Placental pericyte (primary cell): ENCODE measurements at places on chromosomes 5 and 9. TPM values are rescaled to one million over a fixed set of nuclear protein-coding genes. Genes with fewer than 3 reads are reported as not detected.

Gene GNA14
- 0.43 and 1.3 TPM in 2 replicates for total RNA-seq

Gene C6
- not detected in 2 replicates for total RNA-seq

Gene PCDHB9
- 0.14 TPM in 1 of 2 replicates, not detected in the other for total RNA-seq

Gene PCDHB15
- under 0.01 and 0.14 TPM in 2 replicates for total RNA-seq

Gene PFN3
- not detected in 2 replicates for total RNA-seq

Gene CCNO
- total RNA-seq = 0.14 TPM in 1 of 2 replicates, not detected in the other

Gene GALT
- total RNA-seq = 29.3 and 35.9 TPM in 2 replicates

Gene MACIR
- 1.5 and 13.2 TPM in 2 replicates for total RNA-seq

Gene SLC45A2
- total RNA-seq = under 0.01 TPM in 1 of 2 replicates, not detected in the other

Gene PRUNE2
- total RNA-seq = 0.72 and 1.1 TPM in 2 replicates
